NK-92 treated with Interleukin-12 subunit alpha and Interleukin-12 subunit beta, amount 100 ng/mL, for 24 hours (cell line): ENCODE measurements at places on chromosomes 2 and 18.

GRCh38 chr2:231717281-231718171 lies 9.2 kb downstream of the PTMA start:
- no peak for DNase-seq

GRCh38 chr2:178306352-178307073 lies 112.2 kb downstream of the OSBPL6 start:
- no peak for DNase-seq

DNA sequence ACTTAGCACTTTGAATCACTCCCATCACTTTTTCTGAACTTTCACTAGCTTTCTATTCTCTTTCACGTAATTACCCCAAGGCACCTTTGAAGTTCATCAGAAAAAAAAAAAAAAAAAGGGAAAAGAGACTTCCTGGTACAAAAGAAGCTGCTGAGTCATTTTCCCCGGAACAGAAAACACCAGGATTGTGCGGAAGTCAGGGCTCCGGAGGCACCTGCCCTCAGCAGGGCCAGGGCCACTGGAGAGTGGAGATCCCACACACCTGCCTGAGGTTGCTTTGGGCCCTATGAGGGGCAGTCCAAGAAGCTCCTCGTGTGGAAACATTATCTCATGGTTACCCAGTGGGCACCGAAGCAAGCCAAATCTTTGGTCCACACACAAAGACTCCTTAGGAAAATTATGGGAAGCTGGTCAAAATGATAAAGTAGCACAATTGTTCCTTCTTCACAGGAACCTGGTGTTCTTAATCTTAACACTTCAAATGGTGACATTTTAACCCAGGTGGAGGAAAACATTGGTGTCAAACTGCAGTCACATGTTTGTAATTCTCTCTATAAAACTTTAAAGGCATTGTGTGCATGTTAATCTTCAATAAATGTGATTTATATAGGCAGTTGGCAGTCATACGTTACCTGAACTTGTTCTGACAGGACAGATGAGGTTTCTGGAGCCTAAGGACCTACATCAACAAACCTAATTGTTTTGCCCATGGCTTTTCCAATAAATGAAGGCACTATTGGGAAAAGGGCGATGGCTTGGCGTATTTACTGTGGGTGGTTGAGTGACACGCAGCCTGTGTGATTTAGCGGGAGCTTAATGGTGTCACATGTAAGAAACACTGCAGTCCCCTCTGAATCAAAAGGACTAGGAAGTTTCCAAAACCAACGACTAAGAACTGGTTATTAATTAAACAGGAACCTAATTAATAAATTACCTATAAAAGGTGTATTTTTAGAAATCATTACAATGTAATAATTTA lies 23.4 kb upstream of the FAM110C start:
- no peak for DNase-seq

- DNase-seq, result no peak
Measured at GRCh38 chr2:120108749-120109148, 95.9 kb downstream of the EPB41L5 start.
